ENCODE measurements at places on chromosomes 12 and 14.

- no peak for DNase-seq
Measured at GRCh38 chr14:100608064-100608463, 20.8 kb upstream of the BEGAIN start.

DNA sequence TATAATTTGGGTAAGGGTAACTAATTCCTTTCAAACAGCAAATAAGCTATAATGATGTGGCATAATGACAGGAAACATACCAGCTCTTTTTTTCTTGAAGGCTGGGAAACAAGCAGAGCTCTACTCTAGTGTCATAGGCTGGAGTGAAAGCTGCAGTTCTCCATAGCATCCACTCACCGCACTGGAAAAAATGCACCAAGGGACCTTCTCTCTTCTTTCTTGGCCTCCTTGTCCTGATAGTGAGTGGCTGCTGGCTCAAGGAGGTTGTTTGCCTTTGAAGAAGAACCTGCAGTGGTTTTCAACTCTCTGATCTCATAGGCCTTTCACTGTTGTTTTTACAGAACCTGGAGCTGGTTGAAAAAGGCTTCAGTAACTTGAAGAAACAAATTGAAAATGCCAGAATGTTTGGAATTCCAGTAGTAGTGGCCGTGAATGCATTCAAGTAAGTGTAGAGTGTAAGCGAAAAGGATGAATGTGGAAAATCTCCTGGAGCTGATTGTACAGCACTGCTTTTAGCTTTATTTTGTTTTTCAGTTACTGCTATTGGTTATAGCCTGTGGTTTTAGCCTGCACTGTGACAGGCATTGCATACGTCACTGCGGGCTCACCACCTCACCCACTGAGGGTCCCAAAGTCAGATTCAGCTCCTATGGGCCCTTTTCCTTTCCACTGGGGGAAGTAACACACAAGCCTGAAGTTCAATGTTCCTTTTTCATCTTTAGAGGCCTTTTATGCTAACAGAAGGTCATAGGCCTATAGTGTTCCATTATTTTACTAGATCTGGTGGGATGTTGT, 17.2 kb upstream of the AKAP5 start:
- no peak for DNase-seq

- DNase-seq: peak; percentile 63
Measured at GRCh38 chr12:12398026-12398859, 41.4 kb downstream of the BORCS5 start.

DNA sequence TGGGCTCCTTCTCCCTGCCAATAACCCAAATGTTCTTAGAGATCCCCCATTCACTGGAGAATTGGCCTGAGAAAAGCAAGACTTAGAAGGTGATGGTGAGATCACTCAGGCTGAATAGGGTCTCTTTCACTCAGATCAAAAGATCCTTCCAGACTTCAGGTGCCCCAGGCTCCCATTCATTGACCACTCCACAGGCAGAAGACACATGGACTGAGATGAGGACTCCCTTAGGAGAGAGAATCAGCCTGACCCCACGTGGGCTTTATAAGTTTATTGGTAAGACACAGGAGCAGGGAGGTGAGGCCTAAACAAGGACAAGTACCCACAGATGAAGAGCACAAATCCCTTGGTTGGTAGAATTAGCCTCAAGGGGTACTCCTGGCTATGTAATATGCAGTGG, 6.1 kb upstream of the KRT72 start:
- no peak for DNase-seq

DNA sequence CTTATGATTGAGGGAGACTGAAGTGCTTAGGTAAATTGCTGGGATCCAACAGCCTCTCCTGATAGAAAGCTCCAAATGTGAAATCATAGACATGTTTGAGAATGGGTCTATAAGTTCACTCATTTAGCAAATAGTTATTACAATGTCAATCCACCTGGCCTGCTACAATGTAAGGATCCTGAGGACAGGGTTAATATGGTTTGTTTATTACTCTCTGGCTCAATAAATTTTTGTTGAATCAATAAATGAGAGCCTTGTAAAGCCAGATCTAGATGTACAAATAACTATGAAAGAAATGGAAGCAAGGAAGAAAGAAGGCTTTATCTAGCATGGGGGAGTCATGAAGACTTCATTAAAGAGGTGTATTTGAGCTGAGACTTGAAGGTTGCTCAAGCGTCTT, 165.6 kb upstream of the IGF1 start:
- no peak for DNase-seq

GRCh38 chr12:1572731-1573130, 21.6 kb downstream of the FBXL14 start:
- DNase-seq: no peak

- peak; percentile 51 for DNase-seq
Measured at GRCh38 chr12:84507956-84508850, 404.4 kb downstream of the SLC6A15 start.

GRCh38 chr12:122355706-122356105, 66.8 kb downstream of the CLIP1 start:
- DNase-seq: no peak

DNA sequence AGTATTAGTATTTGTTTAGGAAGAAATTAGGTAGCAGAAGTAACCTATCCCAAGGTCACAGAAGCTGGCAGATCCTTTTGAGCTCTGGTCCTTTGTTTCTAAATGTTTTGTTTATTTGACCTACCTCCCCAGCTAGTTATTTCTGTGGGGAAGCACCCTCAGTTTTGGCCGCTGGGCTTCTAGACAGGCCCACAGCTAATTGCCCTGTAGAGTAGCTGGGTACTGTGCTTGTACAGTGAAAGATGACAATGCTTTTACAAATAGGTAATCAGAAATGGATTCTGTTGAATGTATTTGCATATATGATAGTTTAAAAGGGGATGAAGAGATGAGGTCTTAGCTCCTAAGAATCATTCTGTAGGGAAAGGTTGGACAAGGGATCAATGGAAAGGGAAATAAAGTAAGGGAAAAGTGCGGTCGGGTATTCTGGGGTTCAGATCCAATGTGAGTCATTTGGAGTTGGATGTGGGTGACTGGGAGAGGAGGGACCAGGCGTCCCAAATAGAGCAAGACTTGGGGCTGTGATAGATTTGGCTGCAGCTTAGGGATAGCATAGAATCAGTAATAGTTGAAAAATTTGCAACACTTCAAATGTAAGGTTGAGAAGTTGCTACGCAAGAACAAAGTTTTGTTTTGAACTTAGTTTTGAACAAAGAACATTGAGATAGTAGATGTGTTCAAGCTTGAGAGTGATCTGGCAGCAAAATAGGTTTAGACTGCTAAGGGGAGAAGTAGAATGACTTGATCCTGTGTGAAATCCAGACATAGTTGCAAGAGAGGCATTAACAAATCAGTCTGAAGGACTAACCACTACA, 3.6 kb downstream of the NUDT4 start:
- DNase-seq: no peak

GRCh38 chr14:96102081-96102856, 63.1 kb downstream of the C14orf132 start:
- no peak for DNase-seq

DNA sequence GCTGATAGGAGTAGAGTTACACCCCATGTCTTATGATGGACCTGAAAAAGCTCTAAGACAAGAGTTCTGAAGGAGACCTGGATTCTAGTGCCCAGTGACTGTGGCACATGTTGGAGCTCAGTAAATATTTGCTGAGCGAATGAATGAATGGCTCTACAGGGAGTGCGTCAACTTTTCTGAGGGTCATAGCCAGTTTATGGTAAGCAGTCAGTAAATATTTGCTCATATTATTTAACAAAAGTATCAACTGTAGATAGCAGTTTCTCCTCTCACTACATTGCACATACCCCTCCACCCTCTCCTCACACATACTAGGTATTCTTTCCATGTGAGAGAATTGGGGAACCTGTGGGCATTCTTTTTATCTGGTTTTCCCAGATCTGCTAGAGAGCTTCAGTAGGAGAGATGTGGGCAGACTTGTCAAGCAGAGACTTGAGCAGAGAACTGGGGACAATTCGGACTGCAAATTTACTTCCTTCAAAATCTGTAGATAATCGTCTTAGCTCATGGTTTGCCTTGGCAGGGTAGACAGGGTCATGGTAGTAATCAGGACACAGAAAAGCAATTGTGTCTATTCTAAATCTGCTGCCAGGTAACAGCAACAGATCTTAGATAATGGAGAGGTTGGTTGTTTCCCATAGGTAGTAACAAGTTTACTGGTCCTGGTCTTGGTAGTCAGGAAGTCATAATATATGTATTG, 5.7 kb downstream of the SLC4A8 start:
- no peak for DNase-seq

- DNase-seq: no peak
Measured at GRCh38 chr14:20204721-20205120, 14.0 kb downstream of the OR11G2 start.

DNA sequence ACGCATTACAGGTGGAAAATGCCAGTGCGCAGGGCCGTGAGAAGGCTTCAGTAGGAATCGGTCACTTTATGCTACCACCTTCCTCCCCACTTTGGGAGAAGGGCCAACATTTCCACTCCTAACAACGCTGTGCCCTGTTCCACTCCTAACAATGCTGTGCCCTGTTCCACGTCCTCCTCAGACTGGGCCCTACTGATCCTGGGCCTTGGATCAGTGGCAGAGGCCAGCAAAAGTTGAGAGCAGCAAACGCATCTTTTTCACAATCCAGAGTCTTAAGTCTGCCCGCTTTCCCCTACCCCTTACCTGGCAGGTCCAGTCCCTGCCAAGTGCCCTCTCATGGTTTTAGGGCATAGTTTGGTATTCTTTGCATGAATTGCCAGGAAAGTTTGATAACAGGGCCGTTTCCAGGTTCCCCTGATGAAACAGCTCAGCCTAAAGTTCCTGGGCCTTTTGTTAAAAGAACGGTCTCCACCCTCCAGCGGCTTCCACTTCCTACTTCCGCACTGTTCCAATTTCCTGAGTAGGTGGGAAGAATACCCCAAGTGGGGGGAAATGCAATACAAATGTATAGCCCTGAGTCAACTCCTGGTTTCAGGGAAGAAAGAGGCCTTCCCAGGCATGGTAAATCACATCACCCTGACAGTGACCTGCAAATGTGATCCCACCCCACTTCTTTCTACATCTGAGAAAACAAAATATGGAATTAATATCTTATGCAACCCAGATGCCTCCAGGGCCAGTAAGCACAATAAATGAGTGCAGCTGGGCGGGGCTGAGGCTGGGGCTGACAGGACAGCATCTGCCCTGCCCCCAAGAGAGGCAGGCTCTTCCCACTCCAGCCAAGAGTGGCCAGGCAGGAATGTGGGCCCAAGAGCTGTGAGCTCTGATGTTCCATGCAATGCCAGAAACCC, 15.0 kb downstream of the KCTD10 start:
- peak; percentile 43 for DNase-seq

- no peak for DNase-seq
Measured at GRCh38 chr12:107558141-107558815, 127.3 kb upstream of the PWP1 start.

DNA sequence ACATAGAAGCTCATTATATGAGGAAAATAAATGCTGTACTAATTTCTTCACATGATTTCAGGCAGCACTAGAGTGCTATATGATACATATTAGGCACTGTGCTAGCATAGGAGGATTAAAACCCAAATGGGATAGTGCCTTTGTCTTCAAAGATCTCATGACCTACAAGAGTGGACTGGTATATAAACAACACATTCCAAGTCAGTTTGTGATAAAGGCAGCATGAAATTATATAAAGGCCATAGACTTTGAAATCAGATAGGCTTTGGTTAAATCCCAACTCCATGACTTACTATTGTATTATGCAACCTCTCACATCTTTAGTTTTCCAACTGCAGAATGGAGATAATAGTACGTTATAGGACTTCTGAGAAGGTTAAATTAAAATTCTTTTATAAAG, 179.7 kb downstream of the RAD51B start:
- no peak for DNase-seq

DNA sequence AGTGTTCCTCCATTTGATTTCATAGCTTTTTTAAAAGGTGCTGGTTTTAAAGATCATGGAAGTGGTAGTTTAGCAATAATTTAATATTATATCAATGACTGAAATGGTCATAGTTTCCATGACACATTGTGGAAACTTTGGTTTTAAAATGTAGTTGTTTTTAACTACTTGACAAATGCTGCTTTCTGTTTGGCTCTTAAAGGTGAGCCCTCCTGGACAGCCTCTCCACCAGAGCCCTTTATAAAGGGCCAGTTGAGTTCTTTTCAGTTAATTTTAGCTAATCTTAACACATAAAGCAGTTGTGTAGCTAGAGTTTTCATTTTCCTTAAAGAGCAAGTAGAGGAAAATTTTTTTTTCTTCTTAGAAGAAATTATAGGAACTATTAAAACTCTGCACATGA, 14.0 kb downstream of the XPOT start:
- DNase-seq: no peak

DNA sequence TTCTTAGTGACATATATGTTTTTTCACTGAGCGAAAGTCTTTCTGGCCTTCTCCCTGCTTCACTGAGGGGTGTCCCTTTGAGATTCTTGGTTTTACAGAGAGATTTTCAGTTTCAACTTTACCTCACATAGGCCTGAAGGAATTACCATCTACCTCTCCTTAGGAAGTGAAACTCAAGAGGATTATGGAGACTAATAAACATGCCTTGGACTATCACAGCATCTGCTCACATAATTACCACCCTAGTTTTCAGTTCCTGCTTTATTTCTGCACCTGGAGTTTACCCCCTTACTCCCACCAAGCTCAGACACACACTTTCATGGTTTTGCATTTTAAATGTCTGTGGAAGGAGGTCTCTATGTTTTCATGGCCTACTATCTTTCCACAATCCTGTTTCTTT, 118.3 kb upstream of the SCAF11 start:
- DNase-seq: no peak

- DNase-seq: no peak
Measured at GRCh38 chr14:75051556-75051899, 261 bp upstream of the MLH3 start.

DNA sequence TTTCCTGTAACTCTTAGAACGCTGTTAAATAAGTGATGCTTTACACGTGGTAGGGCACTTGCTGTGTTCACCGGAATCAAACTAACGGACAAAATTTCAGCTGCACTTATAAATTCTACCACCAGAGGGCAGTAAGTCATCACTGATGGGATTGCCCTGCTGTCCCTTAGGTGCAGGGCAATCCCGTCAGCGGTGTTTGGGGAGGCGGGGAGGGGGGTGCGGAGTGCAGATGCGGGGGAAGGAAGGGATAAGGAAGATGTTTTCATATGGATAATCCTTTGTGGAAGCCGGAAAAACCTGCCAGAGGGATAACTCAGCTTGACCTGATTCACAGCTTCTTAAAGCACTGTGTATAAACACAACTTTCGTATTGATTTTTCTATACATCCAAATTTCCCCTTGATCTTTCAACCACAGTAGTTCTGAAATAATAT, 21.7 kb upstream of the SLC10A1 start:
- DNase-seq: peak; percentile 58

DNA sequence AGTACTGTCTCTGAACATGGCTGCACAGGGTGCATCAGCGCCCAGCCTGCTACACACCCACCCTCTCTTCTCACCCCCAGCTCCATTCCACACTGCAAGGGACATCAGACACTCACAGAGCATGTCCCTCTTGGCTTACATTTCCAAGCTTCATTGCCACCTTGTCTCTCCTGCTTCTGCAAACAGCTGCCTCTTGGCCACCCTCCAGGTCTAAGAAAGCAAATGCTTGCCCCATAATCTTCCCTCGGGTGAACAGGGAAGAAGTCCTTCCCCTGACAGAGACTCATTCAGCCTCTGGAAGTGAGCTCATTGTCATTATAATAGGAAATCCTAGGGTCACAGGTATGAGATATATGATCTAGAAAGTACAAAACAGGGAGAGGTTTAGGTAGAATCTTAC, 505.2 kb downstream of the RMST start:
- DNase-seq: no peak

- DNase-seq: no peak
Measured at GRCh38 chr14:28676479-28676878, 90.1 kb upstream of the FOXG1 start.

GRCh38 chr12:44930972-44931600, 55.0 kb upstream of the NELL2 start:
- DNase-seq: peak; percentile 83

- DNase-seq: no peak
Measured at GRCh38 chr12:25705261-25705660, 152.2 kb upstream of the LMNTD1 start.
